ENCODE measurements at places on chromosomes 11 and 22. TPM values are rescaled to one million over a fixed set of nuclear protein-coding genes. Genes with fewer than 3 reads are reported as not detected.

DNA sequence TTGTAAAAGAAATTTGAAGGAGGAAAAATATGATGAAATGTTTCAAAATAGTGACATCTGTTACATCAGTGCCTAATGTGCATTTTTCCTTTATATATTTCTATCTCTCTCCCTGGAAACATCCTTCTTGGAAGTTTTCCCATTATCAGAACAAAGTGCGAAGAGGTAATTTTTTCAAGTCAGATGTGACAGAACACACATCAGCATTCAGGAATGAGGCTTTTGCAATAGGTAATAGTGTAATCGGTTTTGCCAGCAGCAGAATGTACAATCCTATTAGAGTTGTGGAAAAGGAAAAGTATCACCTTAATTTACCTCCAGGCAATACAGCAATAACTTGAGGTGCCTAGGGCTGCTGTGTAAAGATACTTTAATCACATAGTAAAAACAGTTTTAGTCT, 275.8 kb downstream of the FAT3 start:
- DNase-seq = no peak

DNA sequence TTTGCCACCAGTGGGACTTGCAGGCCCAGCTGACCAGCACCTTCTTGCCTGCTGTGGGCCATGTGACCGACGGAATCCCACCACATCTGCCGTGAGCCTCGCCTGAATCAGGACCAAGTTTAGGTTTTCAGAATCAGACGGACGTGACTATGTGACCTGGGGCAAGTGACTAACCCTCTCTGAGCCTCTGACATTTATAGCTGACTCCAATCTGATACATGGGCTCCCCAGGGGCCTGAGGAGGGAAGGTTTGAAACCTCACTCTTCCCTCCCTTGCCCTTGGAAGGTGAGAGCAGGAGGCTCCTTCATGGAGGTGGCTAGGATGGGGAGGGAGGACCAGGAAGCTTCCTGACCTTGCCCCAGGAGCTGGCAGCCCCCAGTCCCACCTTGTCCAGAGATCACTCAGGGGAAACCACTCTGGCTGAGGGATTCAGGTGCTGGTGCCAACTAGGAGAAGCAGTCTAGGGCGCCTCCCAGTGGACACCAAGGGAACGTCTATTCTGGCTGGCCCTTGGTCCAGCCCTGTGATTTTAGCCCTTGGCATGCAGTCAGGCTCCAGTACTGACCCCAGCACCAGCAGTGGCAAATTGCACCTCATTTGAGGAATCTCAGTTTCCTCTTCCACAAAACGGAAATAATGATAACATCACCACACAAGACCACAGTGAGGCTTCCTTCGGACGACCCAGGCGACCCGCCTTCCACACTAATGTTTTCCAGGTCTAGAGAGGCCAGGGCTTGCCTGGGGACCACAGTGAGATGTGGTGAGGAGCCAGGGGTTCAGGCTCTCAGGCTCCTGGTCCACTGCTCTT, 47.2 kb upstream of the SYT7 start:
- DNase-seq = peak; percentile 15

DNA sequence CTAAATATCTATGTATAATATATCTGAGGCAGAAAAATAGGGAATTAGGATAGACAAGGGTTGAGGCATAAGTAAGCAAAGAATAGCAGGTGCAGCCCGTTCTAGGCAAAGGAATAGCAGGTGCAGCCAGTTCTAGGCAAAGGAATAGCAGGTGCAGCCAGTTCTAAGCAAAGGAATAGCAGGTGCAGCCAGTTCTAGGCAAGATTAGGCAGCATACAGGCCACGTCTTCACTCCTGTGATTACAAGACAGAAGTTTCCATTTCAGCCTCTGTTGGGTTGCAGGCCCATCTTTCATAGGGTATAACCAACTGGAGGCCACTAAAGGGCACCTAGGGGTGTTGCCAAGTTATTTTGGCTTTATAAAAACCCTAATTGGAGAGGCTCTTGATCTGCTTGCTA, 28.8 kb upstream of the CHORDC1 start:
- no peak for DNase-seq

DNA sequence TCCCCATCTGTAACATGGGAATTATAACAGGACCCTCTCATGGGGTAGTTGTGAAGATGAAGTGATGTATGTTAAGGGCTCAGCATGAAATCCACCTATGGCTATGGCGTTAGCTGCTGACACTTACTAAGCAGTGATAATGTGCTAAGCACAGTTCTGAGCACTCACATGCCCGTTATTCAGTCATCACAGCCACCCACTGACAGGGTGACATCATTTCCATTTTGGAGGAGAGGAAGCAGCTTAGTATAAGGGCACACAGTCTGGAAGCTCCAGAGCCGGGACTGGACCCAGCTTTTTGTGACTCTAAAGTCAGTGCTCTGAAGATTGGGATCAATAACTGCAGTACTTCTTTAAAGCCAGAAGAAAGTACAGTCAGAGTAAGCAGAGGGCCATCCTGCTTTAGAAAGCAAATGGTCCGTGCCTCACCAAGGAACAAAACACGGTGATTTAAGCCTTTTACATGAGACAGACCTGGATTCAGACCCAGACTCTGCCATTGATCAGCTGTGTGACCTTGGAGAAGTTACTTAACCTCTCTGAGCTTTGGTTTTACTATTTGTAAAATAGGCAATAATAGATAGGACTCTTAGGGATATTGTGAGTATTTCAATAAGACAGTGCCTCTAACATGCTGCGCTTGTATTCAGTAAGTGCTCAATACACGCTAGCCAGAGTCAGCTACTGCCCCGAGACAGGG, 61.5 kb downstream of the SGSM1 start:
- DNase-seq = no peak

GRCh38 chr11:102318469-102318868, 1.2 kb downstream of the BIRC3 start:
- DNase-seq = no peak

DNA sequence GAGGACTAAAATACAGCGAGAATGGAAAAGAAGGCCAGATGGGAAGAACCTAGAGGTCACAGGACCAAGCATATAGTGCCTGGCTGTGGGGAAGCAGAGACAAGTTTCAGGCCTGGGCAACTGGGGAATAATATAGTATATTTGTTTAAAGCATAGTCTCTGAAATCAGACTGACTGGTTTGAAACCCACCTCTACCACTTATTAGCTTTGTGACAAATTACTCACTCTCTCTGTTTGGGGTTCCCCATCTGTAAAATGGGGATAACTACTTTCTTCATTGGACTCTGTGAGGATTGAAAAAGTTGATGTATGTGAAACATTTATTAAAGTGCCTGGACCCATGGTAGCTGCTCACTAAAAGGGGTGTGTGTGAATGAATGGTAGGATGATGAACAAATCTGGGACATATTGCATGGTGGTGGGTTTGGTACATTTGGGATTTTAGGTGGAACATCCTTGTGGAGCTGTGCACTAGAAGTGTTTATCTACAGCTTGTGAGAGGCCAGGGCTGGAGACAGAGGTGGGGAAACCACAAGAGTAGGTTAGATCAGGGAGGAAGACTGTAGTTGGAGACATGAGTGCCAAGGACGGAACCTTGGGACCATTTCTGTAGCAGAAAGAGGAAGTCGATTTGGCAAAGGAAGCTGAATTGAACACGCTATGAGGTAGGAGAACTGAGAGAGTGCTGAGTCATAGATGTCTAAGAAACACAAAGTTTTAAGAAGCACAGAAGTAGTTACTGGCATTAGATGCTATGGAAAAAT, 52.6 kb downstream of the SWAP70 start:
- no peak for DNase-seq

The HBB gene
- total RNA-seq = not detected

The FBLN1 gene
- total RNA-seq = not detected

- DNase-seq = no peak
Measured at GRCh38 chr11:89489930-89490329, 1.2 kb downstream of the NOX4 start.

- DNase-seq = no peak
Measured at GRCh38 chr11:50188040-50188439, 155.4 kb downstream of the OR4C45 start.

DNA sequence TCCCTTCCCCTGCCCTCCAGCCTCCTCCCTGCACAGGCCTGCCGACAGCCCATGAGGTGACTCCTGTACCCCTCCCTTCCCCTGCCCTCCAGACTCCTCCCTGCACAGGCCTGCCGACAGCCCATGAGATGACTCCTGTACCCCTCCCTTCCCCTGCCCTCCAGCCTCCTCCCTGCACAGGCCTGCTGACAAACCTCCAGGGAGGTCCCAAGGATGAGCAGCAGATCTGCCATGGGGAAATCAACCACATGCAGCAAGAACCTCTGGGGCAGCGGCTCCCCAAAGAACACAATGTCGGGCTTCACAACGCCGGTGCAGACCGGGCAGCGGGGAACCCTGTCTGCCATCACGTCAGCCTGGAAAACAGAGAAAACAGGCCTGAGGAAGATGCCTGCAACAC, 12.3 kb downstream of the SIRT3 start:
- DNase-seq = no peak

- no peak for DNase-seq
Measured at GRCh38 chr11:57460758-57461749, 726 bp downstream of the RTN4RL2 start.

DNA sequence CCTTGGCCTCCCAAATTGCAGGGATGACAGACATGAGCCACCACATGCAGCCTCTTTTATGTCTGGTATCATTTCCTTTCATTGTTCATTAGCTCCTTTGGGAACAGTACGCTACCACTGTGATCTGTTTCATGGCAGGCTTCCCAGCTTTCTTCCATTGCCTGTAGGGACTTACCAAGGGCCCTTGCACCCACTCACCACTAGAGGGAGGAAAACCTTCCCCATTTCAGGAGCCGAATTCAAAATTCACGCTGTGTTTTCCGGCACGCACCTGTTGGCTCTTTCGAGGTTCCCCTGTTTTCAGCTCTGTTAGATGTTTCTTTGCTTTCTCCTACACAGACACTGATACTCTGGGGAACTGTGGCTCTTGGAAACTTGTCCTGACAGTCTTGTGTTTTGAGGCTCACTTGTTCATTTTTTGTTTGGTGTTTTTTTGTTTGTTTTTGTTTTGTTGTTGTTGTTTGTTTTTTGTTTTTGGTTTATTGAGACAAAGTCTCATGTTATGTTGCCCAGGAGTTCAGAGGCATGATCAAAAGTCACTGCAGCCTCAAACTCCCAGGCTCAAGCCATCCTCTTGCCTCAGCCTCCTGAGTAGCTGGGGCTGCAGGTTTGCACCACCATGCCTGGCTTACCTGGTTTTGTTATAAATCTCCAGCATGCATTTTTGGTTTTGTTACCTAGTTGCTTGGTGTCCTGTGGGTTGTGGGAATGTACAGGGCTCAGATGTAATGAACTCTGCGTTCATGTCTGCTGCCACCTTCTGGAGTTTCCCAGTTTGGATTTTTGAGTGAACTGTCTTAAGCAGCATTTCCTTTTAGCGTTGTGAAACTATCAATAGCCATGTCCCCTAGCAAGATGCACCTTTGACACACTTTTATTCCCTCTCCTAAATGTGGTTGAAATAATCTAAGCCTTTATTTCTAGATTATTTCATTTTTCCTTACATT, 2.3 kb downstream of the KRTAP5-11 start:
- DNase-seq = no peak

The ALDH3B1 gene
- total RNA-seq = not detected

The TSPAN32 gene
- 4.6 TPM for total RNA-seq

GRCh38 chr11:287821-288477, 977 bp upstream of the PGGHG start:
- DNase-seq = peak; percentile 48

DNA sequence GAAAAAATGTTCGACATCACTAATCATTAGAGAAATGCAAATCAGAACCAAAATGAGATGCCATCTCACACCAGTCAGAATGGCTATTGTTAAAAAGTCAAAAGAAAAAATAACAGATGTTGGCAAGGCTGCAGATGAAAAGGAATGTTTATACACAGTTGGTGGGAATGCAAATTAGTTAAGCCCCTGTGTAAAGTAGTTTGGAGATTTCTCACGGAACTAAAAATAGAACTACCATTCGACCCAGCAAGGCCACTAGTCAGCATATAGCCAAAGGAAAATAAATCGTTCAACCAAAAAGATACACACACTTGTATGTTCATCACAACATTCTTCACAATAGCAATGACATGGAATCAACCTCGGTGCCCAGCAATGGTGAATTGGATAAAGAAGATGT, 503.2 kb downstream of the OPCML start:
- DNase-seq = no peak
